Natural killer cell (primary cell): ENCODE measurements at places on chromosomes 3 and 15. TPM values are rescaled to one million over a fixed set of nuclear protein-coding genes. Genes with fewer than 3 reads are reported as not detected.

DNA sequence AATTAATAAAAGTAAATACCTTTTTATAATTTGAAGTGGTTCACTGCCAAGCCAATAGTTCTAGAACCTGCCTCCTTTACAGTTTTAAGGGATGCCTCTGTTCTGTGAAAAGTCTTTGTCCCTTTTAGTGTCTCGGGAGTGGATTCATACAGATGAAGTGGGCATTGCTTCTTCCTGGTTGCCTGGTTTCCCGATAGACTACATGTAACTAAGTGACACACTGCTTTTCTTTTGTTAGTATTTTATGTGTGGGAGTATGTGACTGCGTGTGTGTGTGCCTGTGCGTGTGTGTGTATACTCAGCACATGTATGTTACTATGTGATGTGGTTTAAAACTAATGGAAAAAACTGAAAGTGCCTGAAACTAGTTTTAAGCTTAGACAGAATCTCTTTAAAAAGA is 21.1 kb downstream of the PSMD6 start:
- peaks cover 90% of the 10 kb centered on the region for H3K36me3 ChIP-seq
- no peak overlapping the region for H3K27ac ChIP-seq
- DNase-seq, result no peak
- H3K27me3 ChIP-seq, result no peaks in the 10 kb centered on the region

DNA sequence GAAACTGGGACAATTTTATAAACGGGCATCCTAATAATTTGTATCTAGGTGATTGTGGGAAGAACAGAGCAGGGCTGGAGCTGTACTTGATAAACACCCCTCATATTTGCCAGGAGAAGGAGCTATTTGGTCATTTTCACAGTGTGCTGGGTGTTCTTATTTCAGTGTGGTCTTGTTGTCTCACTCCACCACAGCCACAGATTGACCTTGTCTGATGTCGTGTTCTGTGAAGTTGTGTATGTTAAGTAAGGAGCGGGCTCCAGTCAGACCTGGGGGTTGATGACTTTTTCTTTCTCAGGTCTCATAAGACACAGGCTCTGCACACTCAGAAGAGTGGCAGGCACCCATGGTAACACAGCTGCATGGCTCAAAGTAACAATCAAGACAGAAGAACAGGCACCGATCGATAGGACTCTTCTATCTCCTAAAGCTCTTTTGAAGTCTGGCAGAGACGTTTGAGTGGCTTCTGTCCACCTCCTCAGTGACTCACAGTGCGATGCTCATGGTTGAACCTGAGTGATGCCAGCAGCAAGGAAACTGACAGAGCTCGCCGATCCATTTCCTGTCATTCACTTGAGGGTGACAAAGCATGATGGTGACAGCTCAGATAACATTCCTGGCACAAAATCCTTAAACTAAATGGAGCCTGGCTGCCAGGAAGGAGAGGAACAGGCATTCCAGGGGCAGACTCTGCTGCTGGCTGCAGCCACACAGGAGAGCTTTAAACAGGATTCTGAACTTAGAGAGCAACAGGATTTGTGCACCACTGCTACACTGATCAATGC is 20.8 kb downstream of the DPH3 start:
- H3K27ac ChIP-seq, result no peak overlapping the region
- peaks cover 5% of the 10 kb centered on the region for H3K4me1 ChIP-seq
- H3K27me3 ChIP-seq, result no peaks in the 10 kb centered on the region
- H3K4me3 ChIP-seq, result no peak overlapping the region
- H3K36me3 ChIP-seq, result no peaks in the 10 kb centered on the region

DNA sequence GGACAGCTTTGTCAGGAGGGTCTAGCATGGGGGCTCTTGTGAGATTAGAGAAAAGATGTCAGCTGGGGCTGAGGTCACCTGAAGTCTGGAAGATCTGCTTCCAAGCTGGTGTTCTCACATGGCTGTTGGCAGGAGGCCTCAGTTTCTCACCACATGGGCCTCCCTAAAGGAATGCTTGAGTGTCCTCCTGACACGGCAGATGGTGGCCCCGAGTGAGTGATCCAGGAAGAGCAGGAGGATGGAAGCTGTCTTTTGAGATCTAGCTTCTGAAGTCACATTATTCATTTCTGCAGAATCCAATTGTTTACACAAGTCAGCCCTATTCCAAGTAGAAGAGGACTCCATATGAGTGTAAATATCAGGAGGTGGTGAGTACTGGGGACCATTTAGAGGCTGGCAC is 344.0 kb upstream of the PROK2 start:
- no peak overlapping the region for H3K27ac ChIP-seq
- H3K4me3 ChIP-seq, result no peak overlapping the region
- H3K27me3 ChIP-seq, result no peaks in the 10 kb centered on the region
- H3K4me1 ChIP-seq, result no peaks in the 10 kb centered on the region
- no peaks in the 10 kb centered on the region for H3K36me3 ChIP-seq

DNA sequence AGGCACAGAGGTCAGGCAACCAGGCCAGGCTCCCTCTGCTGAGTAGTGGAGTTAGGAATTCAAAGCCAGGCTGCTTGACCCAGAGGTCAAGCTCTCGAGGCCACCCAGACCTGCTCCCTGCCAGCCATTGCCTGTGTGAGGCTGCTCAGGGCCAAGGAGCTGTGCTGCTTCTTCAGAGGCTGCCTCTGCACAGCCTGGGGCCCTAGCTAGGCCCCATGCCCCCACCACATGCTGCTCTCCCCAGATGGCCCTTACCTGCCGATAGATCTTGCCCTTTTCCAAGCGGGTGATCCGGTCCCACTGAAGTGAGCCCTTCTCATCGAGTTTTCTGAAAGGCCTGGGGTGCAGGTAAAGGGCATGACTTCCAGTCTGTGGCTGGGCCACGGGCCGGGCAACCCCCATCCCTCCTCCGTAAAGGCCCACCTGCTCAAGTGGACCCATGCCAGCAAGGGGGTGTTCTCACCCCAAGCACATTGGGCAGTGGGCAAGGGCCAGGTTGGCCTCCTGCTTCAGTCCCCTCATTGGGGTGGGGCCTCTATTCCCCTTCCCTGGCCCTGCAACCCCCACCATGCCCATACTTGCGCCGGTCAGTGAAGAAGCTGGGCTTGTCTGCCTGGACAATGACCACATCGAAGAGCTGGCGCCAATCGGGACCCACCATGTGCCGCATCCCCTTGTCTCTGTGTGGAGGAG is 6.5 kb downstream of the NT5DC2 start:
- H3K27ac ChIP-seq, result no peak overlapping the region
- peaks cover 2% of the 10 kb centered on the region for H3K4me1 ChIP-seq
- H3K27me3 ChIP-seq, result no peaks in the 10 kb centered on the region
- no peaks in the 10 kb centered on the region for H3K36me3 ChIP-seq
- H3K4me3 ChIP-seq, result no peak overlapping the region

DNA sequence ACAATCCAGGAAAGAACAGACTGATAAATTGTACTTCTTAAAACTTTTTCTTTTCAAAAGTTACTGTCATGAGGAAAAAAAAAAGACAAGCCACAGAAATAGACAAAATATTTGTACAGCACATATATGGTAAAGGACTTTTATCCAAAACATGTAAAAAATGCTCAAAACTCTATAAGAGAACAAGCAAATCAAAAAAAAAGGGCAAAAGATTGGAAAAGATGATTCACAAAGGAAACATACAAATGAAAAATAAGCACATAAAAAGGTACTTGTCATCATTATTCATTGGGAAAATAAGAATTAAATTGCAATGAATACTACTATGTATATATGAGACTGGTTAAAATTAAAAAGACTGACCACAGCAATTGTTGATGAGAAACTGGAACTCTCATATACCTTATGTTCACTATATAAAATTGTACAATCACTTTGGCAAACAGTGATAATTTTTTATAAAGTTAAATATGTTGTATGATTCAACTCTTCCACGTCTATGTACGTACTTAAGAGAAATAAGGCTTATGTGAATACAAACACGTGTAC is 39.7 kb downstream of the DIPK2A start:
- H3K4me1 ChIP-seq, result no peaks in the 10 kb centered on the region
- no peak overlapping the region for H3K4me3 ChIP-seq
- no peaks in the 10 kb centered on the region for H3K36me3 ChIP-seq
- H3K27me3 ChIP-seq, result no peaks in the 10 kb centered on the region
- DNase-seq, result no peak

Gene SPTBN5
- 6.0 TPM for total RNA-seq

GRCh38 chr15:99716540-99717095 is 16.6 kb downstream of the LYSMD4 start:
- no peak overlapping the region for H3K4me3 ChIP-seq
- peaks cover 15% of the 10 kb centered on the region for H3K4me1 ChIP-seq
- H3K27ac ChIP-seq, result no peak overlapping the region
- H3K27me3 ChIP-seq, result no peaks in the 10 kb centered on the region
- peaks cover 17% of the 10 kb centered on the region for H3K36me3 ChIP-seq

DNA sequence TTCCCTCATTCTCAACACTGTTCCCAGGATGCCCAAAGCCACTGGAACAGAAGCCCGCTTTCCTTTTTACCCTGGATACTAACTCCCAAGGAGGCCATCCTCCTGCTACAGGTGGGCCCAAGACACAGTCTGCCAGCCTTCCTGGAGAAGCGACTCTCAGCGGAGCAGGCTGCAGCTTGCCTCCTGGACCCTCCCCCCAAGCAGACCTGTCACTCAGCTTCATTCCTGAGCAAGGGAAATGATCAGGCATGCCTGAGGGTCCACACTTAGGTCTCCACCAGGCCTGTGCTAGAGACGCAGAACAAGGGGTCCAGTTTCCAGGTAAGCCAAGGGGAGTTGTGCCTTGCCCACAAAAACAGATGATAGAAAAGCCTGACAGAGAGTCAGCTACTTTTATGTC is 62.8 kb downstream of the SLCO2A1 start:
- no peak overlapping the region for H3K4me3 ChIP-seq
- no peaks in the 10 kb centered on the region for H3K4me1 ChIP-seq
- no peaks in the 10 kb centered on the region for H3K36me3 ChIP-seq
- no peaks in the 10 kb centered on the region for H3K27me3 ChIP-seq

GRCh38 chr3:47612879-47613278 is 34.2 kb upstream of the CSPG5 start:
- no peaks in the 10 kb centered on the region for H3K27me3 ChIP-seq
- DNase-seq, result no peak
- H3K4me1 ChIP-seq, result no peaks in the 10 kb centered on the region
- no peak overlapping the region for H3K27ac ChIP-seq
- H3K36me3 ChIP-seq, result peaks cover 52% of the 10 kb centered on the region
- no peak overlapping the region for H3K4me3 ChIP-seq

- no peaks in the 10 kb centered on the region for H3K36me3 ChIP-seq
- no peak for DNase-seq
- H3K27ac ChIP-seq, result no peak overlapping the region
These were observed 141.0 kb downstream of the CHDH start for GRCh38 chr3:53705024-53705745.

DNA sequence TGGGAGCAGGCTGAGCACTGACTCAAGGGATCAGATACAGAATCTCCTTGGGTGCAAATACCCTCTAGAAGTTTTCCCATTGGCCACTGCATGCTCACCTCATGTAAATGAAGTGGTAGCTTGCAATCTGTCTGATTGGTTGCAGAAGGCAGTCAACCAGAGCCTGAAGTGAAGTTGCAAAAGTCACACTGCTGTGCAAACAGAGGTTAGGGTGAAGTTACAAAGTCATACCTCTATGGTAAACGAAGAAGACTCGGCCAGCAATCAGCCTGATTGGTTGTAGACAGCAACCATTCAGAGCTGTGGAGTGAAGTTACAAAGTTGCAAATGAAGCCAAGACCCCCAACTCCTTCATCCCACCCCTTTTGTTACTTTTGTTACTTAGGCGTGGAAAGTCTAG is 27.1 kb downstream of the STARD9 start:
- DNase-seq, result no peak
- no peaks in the 10 kb centered on the region for H3K36me3 ChIP-seq
- H3K27ac ChIP-seq, result no peak overlapping the region
- no peaks in the 10 kb centered on the region for H3K27me3 ChIP-seq
- H3K4me1 ChIP-seq, result peaks cover 26% of the 10 kb centered on the region

Gene NMB
- 6.4 TPM for total RNA-seq

DNA sequence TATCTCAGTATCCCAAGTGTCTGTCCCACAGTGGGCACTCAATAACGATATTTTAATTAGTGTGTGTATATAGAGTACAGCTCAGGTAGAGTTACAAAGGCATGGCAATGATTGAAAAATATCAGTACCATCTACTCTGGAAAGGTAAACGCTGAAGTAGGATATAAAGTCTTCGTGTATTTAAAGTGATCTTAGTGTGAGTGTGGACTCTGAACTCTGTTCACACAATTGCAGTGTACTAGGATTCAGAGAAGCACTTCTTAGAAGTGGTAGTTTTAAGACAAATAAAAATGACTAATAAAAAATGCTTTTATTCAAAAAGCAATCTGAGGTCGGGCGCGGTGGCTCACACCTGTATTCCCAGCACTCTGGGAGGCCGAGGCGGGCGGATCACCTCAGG is 62.9 kb upstream of the RAP2B start:
- no peaks in the 10 kb centered on the region for H3K36me3 ChIP-seq
- no peak for DNase-seq
- no peak overlapping the region for H3K4me3 ChIP-seq
- no peaks in the 10 kb centered on the region for H3K27me3 ChIP-seq

- no peaks in the 10 kb centered on the region for H3K36me3 ChIP-seq
- H3K4me1 ChIP-seq, result peaks cover 7% of the 10 kb centered on the region
- peak; percentile 64 for DNase-seq
- H3K4me3 ChIP-seq, result peak overlapping the region; percentile 35
These were observed 30.4 kb upstream of the ALDH1A3 start for GRCh38 chr15:100849021-100849854.

- DNase-seq, result no peak
- no peaks in the 10 kb centered on the region for H3K4me1 ChIP-seq
- H3K4me3 ChIP-seq, result no peak overlapping the region
- H3K27me3 ChIP-seq, result no peaks in the 10 kb centered on the region
These were observed 108.3 kb downstream of the ZBTB20 start for GRCh38 chr3:115038817-115039216.

Gene SERINC4
- total RNA-seq, result 0.18 TPM

- H3K36me3 ChIP-seq, result no peaks in the 10 kb centered on the region
- no peaks in the 10 kb centered on the region for H3K27me3 ChIP-seq
- H3K4me1 ChIP-seq, result no peaks in the 10 kb centered on the region
- no peak overlapping the region for H3K4me3 ChIP-seq
- no peak overlapping the region for H3K27ac ChIP-seq
These were observed 360.1 kb downstream of the LSAMP start for GRCh38 chr3:116084999-116085791.

Gene CPOX
- 7.6 TPM for total RNA-seq

DNA sequence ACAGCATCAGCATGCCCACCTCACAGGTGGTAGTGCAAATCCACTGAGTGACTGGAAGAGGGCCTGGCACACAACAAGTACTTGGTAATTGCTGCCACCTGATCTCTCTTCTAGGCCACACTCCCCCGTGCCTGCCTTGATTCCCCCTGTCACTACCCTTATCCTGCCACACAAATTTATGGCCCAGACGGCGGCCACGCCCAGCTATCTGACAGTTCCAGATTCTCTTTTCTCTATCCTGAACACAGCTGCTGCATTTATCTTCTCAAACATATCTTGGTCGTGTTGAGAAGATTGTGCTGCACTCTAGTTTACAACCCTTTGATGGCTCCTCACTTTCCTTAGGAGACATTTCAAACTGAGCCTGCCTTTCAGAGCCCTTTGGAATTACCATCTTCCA is 585.2 kb downstream of the NTRK3 start:
- H3K27me3 ChIP-seq, result no peaks in the 10 kb centered on the region
- H3K4me1 ChIP-seq, result no peaks in the 10 kb centered on the region
- no peak overlapping the region for H3K27ac ChIP-seq
- H3K36me3 ChIP-seq, result no peaks in the 10 kb centered on the region

DNA sequence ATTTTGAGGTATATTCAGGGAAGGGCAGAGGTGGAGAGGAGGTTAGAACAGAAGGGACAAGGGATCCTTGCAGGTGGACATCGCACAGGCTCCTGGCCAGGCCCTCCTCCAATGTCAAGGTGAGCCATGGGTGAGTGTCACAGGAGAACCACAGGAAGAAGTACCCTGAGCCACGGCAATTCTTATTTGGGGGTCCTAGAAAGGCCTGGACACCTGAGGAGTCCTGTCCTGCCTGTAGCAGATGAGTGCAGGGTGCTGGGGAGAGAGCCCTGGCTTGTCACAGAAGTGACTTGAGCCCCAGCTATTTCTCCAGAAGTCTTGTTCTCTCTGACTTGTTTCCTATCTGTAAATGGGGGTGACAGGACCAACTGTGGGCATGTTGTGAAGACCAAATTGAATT is 4.3 kb downstream of the SLC6A20 start:
- peaks cover 25% of the 10 kb centered on the region for H3K27me3 ChIP-seq
- H3K27ac ChIP-seq, result no peak overlapping the region
- no peaks in the 10 kb centered on the region for H3K36me3 ChIP-seq
